ENCODE measurements at places on chromosomes 6 and 20.
A peak's percentile ranks its signal among the peaks of the same experiment; 100 is the strongest.

GRCh38 chr20:57498425-57499400 lies 26.2 kb downstream of the CTCFL start:
- peak; percentile 35 for DNase-seq

DNA sequence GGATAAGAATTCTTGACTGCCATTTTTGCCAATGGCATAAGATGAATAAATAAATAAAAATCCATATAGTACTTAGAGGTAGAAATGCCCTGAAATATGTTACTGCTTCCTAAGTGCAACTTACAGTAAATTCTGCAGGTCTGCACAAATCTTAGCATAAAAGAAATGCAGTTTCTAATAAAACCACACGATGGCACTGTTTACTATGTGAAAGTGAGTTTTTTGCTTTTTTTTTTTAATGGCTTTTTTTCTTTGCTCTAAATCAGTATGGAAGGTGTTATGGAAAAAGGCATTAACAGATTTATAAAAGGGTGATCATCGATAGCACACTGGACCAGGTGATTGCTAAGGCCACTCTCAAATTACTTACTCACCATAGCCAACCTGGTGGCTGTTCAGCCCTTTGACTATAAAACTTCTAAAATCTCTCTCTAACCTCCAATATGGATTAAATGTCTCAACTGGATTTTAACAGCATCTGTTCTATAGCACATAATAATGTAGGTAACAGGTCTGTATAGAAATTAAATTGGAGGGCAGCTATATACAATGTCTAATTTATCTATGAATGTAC lies 45.8 kb downstream of the AHI1 start:
- DNase-seq = peak; percentile 26

- DNase-seq = peak; percentile 9
These were observed 72.2 kb upstream of the NAA20 start for GRCh38 chr20:19944772-19945459.

DNA sequence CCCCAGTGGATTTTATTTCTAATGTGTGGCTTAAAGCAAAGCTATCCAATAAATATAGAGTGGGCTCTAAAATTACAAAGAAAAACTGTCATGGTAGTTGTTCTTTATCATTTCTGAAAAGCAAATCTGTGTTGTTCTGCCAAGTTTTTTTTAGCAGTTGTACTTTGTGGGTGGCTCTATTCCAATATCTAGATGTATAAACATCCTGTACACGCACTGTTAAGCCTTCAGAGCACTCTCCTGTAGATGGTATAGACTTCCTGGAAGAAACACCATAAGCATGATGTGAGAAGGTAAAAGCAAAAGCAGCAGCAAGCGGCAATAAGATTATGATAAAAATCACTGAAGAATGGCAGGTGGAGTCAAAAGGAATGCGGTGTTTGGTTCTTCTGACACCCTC lies 21.5 kb upstream of the TMEM30A start:
- DNase-seq = no peak

DNA sequence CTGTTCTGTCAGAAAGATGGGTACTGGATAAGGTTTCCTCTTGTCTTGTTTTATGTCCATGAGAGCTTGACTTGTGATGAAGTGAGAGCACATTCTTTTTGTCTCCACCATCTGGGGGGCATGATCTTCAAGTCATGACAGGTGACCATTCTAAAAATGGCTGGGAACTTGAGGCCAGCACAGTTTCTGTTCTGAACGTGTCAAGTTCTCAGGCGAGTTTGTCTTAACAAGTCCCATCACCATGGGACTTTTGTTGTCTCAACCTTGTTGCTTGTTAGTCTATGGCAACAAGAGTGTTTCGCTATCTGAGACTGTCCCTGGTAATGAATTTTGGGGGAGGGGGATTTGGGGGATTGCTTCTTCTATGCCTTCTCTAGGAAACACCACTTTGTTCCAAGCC lies 25.6 kb upstream of the ENPP4 start:
- DNase-seq = no peak

DNA sequence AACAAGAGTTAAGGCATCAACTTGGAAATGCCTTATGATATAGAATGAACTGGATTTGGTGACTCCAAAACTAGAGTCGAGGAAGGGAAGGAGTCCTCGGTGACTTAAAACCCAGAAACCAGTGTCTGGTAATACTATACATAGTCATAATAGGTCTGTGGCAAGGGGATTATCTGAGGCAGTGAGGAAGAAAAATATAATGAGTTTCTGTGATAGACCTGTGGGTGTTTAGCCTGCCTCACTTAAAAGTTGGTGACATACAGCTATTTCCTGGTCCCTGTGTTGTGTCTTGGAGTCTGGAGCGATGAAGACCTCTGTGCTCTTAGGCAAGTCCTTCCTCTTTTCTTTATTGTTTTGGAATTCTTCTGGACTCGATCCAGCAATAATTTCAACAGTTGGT lies 5.1 kb upstream of the MYO6 start:
- DNase-seq = no peak

GRCh38 chr6:1552296-1552761 lies 57.4 kb upstream of the FOXC1 start:
- peak; percentile 31 for DNase-seq

DNA sequence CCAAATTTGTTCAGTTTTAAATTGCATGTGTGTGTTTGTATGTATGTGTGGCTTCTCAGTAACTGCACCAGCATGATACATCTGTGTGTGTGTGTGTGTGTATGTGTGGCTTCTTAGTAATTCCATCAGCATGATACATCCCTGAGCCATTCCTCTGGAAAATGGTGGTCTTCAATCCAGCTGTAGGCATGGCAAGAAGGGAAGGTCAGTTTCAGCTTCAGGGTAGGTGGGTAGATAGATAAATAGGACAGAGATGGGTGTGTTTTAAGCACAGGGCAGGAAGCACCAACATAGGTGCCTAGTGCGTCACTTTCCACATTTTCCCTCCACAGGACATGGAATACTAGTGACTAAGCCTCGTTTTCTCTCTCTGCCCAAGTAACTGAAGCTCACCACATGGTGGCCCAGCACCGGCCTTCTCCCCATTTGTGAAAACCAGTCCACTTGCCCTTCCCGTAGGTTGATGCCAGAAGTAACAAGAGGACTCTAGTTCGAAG lies 82.9 kb downstream of the RPP40 start:
- DNase-seq = no peak

DNA sequence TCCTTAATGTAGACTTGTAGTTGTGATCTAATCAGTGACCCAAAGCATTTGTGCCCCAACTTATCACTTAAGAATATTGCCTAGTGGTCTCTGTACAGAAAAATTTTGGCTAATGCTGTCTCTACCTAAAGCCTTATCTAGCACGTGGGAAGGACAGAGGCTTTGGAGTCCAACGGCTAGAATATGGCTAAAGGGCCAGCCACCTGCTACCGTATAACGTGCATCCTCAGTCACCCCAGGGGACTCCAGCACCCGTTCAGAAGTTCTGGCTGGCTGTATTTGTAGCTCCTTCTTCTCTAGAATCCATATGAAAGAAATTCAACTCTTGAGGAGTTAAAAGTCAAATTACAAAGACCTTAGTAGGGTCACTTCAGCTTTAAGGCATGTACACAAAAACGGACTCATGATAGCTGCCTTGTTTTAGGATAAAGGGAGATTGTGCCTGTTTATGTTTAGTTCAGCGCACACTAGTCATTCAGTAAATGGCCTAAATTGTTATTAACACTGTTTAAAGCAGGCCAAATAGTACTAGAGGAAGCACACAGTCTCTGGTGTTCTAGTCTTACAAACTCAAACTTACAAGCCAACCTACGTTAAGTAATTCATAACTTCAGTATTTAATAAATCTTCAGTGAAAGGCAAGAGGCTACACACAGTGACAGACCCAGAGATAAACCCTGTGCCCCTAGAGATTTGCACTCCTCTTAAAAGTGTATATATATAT lies 407.5 kb upstream of the PLCB4 start:
- DNase-seq = no peak

- no peak for DNase-seq
These were observed 347.5 kb downstream of the SAMD5 start for GRCh38 chr6:147855803-147856482.

- no peak for DNase-seq
These were observed 285.6 kb downstream of the CDKAL1 start for GRCh38 chr6:20819774-20820400.

GRCh38 chr20:610130-611046 lies at the start of gene TCF15:
Gene TCF15 (minus strand): TSS chr20:610309. CDS start chr20:610237, 72 bp downstream.
- DNase-seq = no peak

- DNase-seq = peak; percentile 88
These were observed 1211.1 kb upstream of the GJE1 start for GRCh38 chr6:140921366-140922226.

- DNase-seq = no peak
These were observed 83.4 kb downstream of the BMP6 start for GRCh38 chr6:7809346-7809745.

DNA sequence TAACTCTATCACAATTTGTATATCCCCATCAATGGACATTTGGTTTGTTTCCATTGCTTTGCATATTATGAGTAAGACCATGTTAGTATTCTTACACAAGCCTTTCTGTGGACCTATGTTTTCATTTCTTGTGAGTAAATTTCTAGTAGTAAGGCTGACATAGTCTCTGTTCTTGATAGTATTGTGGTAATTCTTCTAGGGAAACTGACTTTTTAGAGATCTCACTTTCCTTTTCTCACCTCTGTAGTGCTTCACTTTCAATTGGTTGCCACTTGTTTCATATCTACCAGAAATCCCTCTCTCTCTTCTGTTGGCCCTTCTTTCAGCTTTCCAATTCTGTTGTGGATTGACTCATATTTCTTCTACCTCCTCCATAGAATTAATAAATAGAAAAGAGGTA lies 8.5 kb downstream of the ISM1 start:
- DNase-seq = no peak

DNA sequence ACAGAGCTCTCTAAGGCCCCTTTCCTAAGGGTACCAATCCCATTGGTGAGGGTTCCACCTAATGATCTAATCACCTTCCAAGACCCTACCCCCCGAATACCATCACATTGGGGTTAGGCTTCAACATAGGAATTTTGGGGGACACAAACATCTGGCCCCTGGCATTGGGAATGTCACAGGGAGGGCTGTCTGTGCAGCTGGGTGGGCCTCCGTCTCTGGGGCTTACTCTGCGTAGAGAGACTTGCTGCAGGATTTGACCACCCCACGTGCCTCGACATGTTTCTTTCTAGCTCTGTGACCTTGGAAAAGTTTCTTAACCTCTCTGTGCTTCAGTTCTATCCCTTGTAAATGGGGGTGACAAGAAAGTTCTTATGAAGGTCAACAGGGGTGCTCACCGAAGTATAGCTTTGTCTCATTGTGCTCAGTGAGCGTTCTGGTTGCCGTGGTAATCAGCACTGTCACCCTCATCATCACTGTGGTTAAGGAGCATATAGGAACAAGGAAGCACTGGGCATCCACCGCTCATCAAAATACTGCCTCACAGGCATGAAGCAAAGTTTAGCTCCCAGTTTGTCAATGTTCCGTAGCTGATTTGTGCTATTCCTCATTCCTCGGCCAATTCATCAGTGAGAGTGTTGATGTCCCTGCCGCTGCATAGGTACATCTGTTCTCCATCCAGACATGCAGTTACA lies 152.8 kb downstream of the SYCP2 start:
- DNase-seq = no peak

Measured in HFFc6 (cell line).